ENCODE measurements at places on chromosomes 12 and 14. TPM values are rescaled to one million over a fixed set of nuclear protein-coding genes. Genes with fewer than 3 reads are reported as not detected.

DNA sequence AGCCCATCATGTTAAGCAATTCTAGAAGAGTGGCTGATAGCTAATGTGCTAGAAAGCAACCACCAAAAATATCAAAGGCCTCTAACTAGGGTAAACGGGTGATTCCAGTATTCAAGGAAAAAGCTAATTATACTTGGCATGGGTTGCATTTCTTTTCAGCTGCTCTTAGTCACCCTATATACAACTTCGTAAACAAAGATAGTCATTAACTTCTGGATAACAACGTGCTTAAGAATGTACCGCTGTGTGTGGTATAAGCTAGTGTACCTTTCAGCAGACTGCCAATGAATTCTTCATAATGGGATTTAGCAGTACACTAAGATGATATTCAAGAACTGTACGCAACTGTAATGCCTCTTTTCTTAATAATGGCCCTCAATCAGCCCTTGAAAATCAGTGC is 42.2 kb upstream of the SLC6A13 start:
- DNase-seq, result no peak

DNA sequence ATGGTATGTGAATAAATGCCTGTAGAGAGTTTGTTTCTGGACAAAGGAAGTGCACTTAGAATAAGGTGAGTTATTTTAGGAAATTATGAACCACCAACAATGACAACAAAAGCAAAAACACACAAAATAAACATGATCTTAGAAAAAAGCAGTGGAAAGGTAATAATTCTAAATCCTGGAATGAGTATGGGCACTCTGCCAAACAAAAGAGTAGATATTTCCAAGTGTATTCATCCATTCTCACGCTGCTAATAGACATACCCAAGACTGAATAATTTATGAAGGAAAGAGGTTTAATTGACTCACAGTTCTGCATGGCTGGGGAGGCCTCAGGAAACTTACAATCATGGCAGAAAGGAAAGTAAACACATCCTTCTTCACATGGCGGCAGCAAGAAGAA is 269.3 kb upstream of the NPAS3 start:
- DNase-seq, result no peak

DNA sequence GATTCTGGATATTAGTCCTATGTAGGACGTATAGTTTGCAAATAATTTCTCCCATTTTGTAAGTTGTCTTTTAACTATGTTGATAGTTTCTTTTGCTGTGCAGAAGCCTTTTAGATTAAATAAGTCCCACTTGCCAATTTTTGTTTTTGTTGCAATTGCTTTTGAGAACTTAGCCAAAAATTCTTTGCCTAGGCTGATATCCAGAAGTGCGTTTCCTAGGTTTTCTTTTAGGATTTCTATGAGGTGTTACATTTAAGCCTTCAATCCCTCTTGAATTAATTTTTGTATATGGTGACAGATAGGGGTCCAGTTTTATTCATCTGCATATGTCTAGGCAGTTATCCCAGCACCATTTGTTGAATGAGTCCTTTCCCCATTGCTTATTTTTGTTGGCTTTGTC is 264.4 kb upstream of the OR4E1 start:
- no peak for DNase-seq

GRCh38 chr14:94491511-94491910 is 15.5 kb upstream of the SERPINA9 start:
- DNase-seq, result no peak

DNA sequence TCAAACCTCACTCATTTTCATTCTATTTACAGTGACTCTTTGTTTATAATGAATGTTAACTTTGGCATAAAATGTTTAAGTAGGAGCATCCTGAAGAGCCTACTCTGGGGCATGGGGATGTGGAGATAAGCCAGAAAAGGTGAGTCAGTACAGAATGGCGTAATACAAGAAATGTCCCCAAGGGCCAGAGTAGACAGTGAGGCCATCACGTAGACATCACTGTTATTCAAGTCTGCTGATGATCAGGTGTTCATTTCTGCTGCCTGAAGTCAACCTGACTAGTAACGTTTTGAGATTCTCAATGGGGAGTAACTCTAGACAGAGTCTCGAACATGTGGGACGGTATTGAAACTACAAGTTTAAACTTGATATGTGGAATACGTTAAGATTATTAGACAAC is 47.6 kb upstream of the PKP2 start:
- no peak for DNase-seq

DNA sequence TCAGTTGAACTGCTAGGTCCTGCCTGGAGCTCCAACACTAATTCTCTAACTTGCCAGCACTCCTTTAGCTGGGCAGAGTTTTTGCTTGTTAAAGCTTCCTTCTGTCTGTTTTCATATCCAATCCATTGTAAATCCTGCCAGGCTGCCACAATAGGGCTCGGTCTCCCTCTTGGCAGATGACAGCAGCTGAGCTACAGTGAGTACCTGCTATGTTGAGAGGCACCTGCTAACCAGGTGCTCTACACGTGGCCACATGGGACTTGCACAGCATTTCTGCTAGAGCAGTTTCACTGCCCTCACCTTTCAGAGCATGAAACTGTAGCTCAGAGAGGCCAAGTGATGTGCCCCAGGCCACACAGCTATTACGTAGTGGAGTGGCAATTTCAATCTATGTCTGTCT is 106.6 kb upstream of the NOS1 start:
- DNase-seq, result no peak

DNA sequence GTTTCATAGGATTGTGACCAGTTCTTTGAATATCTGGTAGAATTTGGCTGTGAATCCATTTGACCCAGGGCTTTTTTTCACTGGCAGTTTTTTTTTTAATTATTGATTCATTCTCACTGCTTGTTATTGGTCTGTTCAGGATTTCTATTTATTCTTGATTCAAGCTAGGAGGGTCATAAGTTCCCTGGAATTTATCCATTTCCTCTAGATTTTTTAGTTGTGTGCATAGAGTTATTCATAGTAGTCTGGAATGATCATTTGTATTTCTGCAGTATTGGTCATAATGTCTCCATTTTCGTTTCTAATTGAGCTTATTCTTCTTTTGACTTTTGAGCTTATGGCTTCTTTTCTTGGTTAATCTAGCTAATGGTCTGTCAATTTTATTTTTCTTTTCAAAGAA is 291.6 kb downstream of the AKAP6 start:
- no peak for DNase-seq

- DNase-seq, result no peak
These were observed 16.4 kb upstream of the MIA2 start for GRCh38 chr14:39217214-39217879.

- DNase-seq, result no peak
These were observed 191.4 kb downstream of the KTN1 start for GRCh38 chr14:55771242-55771981.

- no peak for DNase-seq
These were observed 304.5 kb downstream of the GALC start for GRCh38 chr14:87688524-87688923.

DNA sequence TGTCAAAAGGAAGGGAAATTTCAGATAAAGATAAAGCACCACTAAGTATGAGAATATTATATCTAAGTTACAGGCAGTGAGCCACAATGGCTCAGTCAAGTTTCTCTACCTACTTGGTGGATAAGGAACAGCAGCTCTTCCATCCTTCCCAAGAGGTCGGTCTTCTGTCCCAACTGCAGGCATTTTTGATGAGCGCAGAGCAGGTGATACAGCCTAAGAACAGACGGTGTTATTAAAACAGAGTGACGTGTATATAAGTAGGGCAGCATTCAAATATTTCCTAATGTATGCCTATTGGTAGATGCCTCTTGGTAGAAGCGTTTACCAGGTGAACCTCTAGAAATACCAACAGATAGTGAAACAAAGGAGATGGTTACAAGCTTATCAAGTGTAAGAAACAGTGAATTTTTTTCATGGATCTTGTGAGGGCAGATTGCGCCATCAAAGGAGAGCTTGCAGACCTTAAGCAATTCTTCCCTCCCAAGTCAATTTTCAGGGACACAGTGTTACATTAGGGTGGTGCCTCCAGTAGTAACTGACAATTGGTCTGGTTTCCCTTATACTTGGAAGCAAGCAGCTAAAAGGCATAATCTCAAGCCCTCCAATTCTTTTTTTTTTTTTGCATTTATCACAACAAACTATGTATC is 274.5 kb downstream of the MED13L start:
- no peak for DNase-seq

GRCh38 chr12:112447106-112447505 is 28.4 kb downstream of the PTPN11 start:
- no peak for DNase-seq

DNA sequence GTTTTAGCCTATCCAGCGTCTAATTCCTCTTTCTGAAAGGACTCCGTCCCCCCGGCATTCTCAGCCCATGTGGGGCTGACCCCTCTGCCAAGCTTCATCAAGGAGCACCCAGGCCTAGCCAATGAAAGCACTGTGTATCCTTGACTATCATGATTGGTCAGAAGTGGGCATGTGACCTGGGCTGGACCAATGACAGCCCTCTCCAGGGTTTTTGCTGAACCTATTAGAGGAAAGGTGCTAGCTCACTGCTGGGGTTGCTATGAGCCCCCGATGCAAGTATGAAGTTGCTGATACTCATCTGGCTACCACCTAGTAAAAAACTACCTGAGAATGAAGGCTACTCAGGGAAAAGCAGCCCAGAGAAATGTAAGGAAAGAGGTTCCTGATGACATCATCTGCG is 68.1 kb downstream of the LRRC74A start:
- no peak for DNase-seq

C1R gene
- total RNA-seq, result 0.78 TPM

TMEM19 gene
- total RNA-seq, result 42.6 TPM

OTUB2 gene
- 0.12 TPM for total RNA-seq

LRRC10 gene
- total RNA-seq, result not detected

POTEG gene
- total RNA-seq, result not detected

FOXG1 gene
- total RNA-seq, result not detected

ULK1 gene
- 20.1 TPM for total RNA-seq

SYT10 gene
- not detected for total RNA-seq

ETFBKMT gene
- total RNA-seq, result 2.0 TPM

TAS2R10 gene
- 0.44 TPM for total RNA-seq

UBC gene
- total RNA-seq, result 847 TPM

Data from activated B cell treated with CpG ODN at 0.5 μM for 24 hours (primary cell).